ENCODE measurements at places on chromosomes 16 and 17. TPM values are rescaled to one million over a fixed set of nuclear protein-coding genes. Genes with fewer than 3 reads are reported as not detected.

AIPL1 gene
- polyA plus RNA-seq = 0.04 TPM

- no peak overlapping the region for H3K4me3 ChIP-seq
- no peak for DNase-seq
- no peak overlapping the region for H3K27ac ChIP-seq
- H3K36me3 ChIP-seq = no peaks in the 10 kb centered on the region
- H3K27me3 ChIP-seq = no peaks in the 10 kb centered on the region
These were observed 681.4 kb downstream of the CDH11 start for GRCh38 chr16:64440421-64440831.

DNA sequence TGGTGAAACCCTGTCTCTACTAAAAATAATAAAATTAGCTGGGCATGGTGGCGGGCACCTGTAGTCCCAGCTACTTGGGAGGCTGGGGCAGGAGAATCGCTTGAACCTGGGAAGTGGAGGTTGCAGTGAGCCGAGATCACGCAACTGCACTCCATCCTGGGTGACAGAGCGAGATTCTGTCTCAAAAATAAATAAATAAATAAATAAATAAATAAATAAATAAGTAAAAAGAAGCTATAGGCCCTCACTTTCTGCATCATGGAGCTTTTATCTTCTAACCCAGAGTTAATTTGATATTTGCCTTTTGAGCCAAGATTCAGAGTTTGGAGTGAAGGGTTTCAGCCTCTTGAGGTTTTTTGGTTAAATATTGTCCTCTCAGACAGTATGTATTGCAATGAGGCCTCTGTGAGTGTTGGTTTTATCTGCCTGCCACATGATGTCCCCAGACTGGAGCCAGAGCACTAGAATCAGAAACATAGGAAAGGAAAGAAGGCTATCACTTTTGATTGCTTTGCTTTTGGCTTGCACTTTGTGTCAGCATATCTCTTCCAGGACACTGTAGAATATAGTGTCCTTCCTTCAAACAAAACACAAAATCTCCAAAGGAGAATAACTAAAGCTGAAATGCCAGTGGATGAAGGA is 32.5 kb downstream of the RNF135 start:
- H3K27me3 ChIP-seq = no peaks in the 10 kb centered on the region
- H3K27ac ChIP-seq = no peak overlapping the region
- H3K36me3 ChIP-seq = peaks cover 10% of the 10 kb centered on the region
- no peaks in the 10 kb centered on the region for H3K4me1 ChIP-seq
- DNase-seq = no peak

- no peaks in the 10 kb centered on the region for H3K36me3 ChIP-seq
- no peak overlapping the region for H3K4me3 ChIP-seq
- no peak for DNase-seq
- H3K27me3 ChIP-seq = no peaks in the 10 kb centered on the region
These were observed 13.3 kb upstream of the CSNK2A2 start for GRCh38 chr16:58211245-58211644.

GRCh38 chr16:19822533-19822932 is 62.1 kb downstream of the GPRC5B start:
- H3K4me1 ChIP-seq = peaks cover under 1% of the 10 kb centered on the region
- no peaks in the 10 kb centered on the region for H3K27me3 ChIP-seq
- no peak for DNase-seq
